Activated naive CD4-positive, alpha-beta T cell (primary cell): ENCODE measurements at places on chromosomes 3 and 15.

- no peak for DNase-seq
These were observed 9.3 kb upstream of the SYNM start for GRCh38 chr15:99095626-99096025.

DNA sequence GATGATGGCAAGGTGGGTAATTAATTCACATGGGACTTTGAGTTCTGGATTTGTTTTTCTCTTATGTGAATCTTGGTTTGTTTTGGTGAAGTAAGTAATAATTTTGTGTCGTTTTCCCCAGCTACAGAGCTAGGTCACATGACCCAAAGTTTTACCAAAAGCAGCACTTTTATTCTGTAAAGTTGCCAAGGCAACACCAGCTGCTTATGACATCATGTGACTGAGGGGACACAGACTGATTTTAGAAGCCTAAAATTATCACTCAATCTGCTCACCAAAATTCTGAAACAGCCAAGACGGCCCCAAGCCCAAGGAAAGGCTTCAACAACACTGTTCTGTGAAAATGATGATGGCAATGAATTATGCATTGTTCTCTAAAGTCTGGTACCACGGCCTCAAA lies 63.9 kb downstream of the MEX3B start:
- DNase-seq = no peak

- DNase-seq = no peak
These were observed 55.0 kb upstream of the SI start for GRCh38 chr3:165133188-165133899.

DNA sequence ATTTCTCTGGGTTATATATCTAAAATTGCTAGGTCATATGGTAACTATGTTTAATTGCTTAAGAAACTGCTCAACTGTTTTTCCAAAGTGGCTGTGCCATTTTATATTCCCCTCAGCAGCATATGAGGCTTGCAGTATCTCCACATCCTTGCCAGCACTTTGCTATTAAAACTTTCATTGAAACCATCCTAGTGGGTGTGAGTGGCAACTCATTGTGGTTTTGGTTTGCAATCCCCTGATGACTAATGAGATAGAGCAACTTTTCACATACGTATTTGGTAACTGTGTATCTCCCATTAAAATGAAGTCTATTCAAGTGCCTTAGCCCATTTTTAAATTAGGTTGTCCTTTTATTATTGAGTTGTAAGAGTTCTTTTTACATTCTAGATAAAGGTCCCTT lies 17.3 kb downstream of the KPNA1 start:
- DNase-seq = no peak

GRCh38 chr15:90876046-90876445 lies 7.7 kb downstream of the FURIN start:
- DNase-seq = no peak

DNA sequence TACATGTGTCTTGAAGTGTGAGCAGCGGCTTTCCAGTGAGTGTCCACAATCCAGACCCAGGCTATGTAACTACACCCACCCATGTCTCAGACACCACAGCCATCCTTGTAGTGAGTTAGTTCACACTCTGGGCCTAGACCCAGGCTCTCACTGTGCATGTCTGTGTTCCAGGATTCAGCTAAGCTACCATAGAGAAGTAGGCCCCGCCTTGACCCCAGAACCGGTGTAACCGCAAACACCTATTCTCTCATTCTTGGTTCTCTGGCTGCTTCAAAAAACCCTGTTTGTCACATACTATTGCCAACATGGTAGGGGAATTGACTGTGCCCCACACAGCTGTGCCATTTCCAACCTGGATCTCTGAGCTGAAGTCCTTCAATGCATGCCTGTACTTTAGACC lies 560.6 kb downstream of the RSL24D1 start:
- DNase-seq = no peak

GRCh38 chr3:46913644-46914043 lies 36.1 kb downstream of the PTH1R start:
- no peak for DNase-seq

- no peak for DNase-seq
These were observed 96.5 kb downstream of the SUCLG2 start for GRCh38 chr3:67557848-67558355.

DNA sequence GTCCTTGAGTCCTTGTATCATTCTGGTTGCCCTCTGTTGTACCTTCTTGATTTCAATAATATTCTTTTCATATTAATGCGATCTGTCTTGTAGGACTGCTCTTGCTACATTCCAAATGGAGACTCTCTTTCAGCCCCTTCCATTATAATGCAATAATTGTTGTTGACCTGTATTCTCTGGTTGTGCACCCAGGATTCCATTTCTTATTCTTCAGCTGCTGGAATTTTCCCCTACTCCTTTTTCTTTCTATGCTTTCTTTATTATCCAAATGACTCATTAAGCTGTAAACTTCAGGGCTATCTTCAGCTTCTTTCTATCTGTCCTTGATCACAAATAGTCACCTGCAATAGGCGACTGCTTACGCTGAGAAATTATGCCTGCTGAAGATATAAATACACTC lies 321.5 kb downstream of the SATB1 start:
- no peak for DNase-seq

DNA sequence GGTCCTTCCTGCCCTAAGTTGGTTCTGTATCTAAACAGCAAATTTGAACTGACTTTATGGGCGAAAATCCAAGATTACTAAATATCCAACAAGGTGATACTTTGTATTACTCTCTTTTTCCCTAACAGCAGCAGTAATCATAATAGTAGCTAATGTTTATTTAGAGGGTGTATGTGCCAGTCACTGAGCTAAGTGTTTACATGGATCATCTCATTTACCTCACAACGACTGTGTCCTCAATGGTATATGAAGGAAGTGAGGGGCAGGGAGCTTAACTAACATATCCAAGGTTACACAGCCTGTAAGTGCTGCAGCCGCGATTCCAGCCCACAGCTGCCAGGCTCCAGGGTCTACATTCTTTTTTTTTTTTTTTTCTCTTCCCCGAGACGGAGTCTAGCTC lies 10.3 kb upstream of the LRRC34 start:
- DNase-seq = no peak

DNA sequence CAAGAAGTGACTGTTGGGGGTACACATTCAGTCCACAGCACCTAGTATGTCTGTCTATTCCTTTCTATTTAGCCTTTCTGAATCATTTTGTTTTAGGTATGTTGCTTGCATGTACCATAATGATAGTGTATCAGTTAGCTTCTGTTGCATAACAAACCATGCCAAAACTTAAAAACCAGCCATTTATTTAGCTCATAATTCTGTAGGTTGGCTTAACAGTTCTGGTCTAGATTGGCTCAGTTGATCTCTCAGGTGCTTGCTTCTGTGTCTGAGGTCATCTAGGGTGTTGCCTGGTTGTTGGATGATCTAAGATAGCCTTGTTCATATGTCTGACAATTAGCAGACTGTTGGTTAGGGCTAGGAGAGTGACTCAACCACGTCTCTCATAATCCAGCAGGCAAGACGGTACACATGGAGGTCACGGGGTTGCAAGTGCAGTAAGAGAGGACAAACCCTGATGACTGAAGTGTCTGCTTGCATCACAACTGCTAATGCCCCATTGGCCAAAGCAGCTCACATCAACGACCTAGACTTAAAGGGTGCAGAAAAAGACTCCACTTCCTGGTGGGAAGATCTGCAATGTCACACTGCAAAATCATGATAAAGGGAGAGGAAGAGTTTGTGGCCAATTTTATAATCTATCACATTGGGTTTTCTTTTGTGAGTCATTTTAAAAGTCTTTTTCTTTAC lies 6.8 kb upstream of the PDCD6IP start:
- DNase-seq = no peak

DNA sequence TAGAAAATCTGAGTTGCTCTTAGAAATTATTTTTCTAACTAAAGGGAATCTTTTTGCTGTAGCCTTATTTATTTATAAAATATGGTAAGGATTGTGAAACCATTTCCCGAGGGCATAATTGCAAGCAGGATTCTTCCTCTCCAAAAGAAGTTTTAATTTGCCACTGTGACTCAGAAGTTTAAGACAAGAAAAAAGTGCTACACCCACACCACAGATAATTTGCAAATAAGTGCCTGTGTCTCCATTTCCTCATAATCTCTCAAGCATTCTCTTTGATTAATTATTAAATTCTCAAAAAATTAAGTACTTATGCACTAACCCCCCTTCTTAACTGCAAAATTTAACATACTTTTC lies 43.6 kb downstream of the RASA2 start:
- no peak for DNase-seq

GRCh38 chr3:46350262-46350565 lies 3.7 kb upstream of the CCR2 start:
- no peak for DNase-seq

GRCh38 chr3:119637679-119638477 lies 22.5 kb downstream of the POPDC2 start:
- no peak for DNase-seq

DNA sequence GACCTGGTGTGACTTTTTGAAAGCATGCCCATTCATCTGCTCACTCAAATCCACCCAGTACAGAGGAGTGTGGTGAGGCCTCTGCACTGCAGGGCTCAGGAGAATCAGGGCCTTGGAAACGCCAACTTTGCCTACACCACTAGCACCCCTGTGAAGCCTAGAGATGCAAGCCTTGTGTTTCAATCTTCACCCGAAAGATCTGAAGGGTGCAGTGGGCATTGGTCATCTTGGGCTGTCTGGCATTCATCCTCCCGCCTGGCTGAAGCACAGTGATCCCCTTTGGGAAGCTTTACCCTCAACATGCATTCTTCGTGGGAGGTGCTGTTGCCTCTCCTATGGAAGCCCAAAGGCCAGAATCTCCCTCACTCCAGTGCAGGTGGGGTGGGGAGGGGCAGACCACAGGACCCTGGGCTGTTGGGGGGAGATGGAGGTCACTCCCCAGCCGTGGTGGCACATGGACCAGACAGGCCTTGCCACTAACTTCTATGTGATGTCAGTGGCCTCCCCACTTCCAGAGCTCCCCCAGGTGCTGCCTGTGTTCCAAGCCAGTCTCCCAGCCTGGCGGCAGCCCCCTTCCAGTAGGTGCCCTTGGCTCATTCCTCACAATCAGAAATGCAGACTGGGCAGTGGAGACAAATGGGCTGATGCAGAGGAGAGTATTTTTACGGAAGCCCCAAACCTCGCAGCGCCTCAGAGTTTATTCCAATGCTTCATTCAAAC lies 92.5 kb downstream of the ADAMTS17 start:
- DNase-seq = no peak

GRCh38 chr3:67311440-67311839 lies 313.3 kb downstream of the KBTBD8 start:
- DNase-seq = no peak

DNA sequence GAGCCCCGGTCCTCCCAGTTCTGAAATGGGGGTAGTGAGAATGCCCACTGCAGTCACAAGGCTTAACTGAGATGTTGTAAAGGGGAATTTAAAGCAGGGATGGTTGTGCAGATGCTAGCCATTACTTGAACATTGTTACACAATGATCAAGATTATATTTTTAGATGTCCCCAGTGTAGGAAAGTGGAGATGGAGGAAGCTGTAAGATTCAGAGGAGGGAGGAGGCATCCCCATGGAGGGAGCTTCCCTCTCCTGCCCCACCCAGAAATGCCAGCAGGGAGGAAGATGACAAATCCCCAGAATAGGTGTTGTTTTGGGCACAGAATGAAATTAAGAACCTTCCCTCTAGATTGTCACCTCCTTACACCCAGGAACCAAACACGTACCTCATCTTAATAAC lies 46.1 kb downstream of the EFCAB12 start:
- no peak for DNase-seq
